Panc1 (cell line): ENCODE measurements at places on chromosomes 7 and 10.

DNA sequence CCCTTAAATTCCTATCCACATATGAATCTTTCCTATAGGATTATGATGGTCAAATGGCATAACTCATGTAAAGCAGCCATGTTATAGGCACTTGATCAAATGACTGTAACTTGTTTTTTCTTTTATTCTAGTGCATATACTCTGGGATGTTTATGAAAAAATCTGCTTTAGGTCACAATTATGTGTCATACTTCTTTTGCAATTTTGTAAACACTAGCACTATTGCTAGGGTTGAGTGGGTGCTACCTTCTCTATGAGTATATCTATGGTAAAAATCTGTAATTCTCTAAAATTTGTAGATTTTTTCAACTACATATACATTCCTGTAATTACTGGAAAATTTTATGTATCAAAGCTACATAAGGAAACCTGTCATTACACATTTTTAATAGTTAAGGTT, 50.0 kb downstream of the HGF start:
- no peak for DNase-seq

GRCh38 chr7:24660546-24660945, 87.3 kb downstream of the PALS2 start:
- no peak for DNase-seq

GRCh38 chr7:12194426-12194825, 16.7 kb upstream of the TMEM106B start:
- no peak for DNase-seq

- DNase-seq = no peak
Measured at GRCh38 chr10:124563320-124564040, 101.9 kb downstream of the LHPP start.
